RKO (cell line): ENCODE measurements at places on chromosomes 12 and 14.

GRCh38 chr12:43008953-43009845 lies 419.7 kb upstream of the PRICKLE1 start:
- no peak for DNase-seq

GRCh38 chr12:212415-212714 lies 1.6 kb downstream of the SLC6A12 start:
- DNase-seq: no peak

GRCh38 chr12:55637467-55637866 lies 775 bp downstream of the OR10P1 start:
- DNase-seq: no peak

DNA sequence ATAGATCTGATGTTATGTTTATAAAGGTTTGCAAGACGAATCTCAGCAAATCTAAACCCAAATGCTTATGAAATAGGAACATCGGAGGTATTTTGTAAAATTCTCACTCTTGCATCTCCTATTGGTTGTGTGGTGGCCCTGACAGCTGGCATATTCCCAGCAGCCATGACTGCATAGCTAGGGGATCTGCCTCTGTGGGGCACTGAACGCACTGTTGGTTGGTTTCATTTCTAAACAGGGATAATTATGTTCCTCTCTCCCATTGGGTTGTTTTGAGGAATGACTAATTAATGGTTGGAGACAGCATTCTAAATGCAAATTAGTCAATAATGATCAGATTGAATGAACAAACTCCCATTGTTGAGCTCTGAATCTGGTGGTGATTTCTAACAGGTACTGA lies 2.7 kb upstream of the BEST3 start:
- no peak for DNase-seq

DNA sequence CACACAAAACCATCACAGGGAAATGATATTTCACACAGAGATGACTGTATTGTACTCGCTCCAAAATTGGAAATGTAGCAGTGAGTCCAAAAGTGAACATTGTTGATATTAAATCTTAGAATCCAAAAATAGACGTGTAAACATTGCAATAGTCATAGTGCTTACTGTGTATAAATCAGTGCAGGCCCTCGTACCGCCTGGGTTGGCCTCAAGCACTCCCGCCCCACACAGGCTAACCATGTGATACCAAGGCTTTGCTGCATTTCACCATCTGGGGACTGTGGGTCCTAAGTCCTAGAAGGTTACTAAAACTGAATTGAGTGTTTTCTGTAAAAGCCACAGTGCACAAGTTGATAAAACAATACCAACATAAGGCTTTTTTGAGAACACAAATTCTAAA lies 107.3 kb downstream of the PPP2R5E start:
- no peak for DNase-seq

GRCh38 chr12:107526555-107527180 lies 158.9 kb upstream of the PWP1 start:
- no peak for DNase-seq

- no peak for DNase-seq
Measured at GRCh38 chr14:95227279-95227860, 70.0 kb upstream of the DICER1 start.

DNA sequence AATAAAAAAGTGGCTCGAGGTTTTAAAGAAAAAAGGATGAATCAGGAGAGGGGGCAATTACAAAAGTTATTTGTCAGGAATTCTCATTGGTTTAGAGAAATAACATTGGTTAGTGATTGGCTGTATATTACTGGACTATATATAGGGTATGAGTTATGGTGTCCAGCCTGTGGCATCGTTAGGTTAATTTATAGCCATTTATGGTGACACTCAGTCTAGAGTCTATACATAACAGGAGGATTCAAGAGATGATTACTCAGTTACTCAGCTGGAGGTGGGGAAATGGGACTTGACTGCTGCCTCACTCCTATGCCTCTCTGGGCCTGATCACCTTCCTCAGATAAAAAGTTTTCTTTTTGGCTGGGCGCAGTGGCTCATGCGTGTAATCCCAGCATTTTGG lies 25.6 kb upstream of the NFYB start:
- peak; percentile 34 for DNase-seq

GRCh38 chr14:39956372-39956771 lies 524.1 kb upstream of the FBXO33 start:
- DNase-seq: peak; percentile 20

GRCh38 chr12:55729819-55730818 lies 1.3 kb upstream of the CD63 start:
- DNase-seq: peak; percentile 53

- DNase-seq: no peak
Measured at GRCh38 chr14:56136571-56137452, 18.6 kb downstream of the PELI2 start.

DNA sequence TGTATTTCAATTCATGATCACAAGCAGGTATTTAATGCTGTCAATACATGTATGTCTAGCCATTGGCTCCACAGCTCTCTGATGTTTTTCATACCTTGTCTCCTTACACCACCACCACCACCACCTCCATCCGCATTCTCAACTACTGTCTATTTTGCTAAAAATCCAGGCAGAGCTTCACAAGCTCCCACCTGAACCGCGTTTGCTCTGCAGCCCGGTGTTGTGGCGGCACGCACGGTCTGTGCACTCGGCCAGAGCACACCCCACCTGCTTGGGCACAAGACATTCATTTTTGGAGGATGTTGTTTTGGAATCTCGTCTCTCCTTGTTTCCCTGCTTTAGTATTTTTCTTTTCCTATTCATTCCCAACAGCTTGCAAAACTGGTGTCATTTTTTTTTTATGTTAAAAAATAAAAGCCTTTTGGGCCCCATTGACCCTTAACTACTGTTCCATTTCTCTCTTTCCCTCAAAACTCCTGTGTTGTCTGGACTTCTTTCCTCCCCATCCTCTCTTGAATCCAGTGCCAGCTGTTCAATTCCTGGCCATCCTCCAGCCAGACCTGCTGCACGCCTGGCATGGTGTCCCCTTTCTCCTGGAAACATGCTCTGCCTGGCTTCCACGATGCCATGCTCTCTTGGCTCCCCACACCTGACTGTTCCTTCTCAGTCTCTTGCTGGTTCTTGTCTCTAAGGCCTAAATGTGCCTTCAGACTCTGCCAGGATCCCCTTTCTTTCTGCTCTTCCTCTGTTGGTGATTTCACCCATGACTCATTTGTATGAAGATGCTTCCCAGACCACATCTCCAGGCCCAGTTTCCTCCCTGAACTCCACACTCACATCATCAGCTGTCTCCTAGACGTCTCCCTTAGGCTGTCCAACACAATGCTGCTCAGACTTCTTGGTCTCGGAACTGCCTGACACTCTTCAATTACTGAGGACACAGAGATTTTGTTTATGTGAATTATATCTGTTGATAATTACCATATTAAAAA lies 37.9 kb downstream of the PIWIL1 start:
- DNase-seq: no peak

GRCh38 chr12:6375269-6376078 lies at the start of gene SCNN1A:
SCNN1A (minus strand) TSS chr12:6375563; CDS start chr12:6374783, 780 bp downstream.
- no peak for DNase-seq

- no peak for DNase-seq
Measured at GRCh38 chr12:26744697-26745440, 88.1 kb downstream of the ITPR2 start.
